Activated T-helper 1 cell treated with anti-CD3 and anti-CD28 coated beads, Interleukin-12 subunit alpha, Interleukin-12 subunit beta, Interleukin-2, Interleukin-4 antibody, amounts not matched to agents 30 ng/mL and 10 ng/mL and 1 ng/mL, durations not matched to agents 14 hours and 24 hours and 36 hours (primary cell): ENCODE measurements at places on chromosomes 3 and 15. TPM values are rescaled to one million over a fixed set of nuclear protein-coding genes. Genes with fewer than 3 reads are reported as not detected.

DNA sequence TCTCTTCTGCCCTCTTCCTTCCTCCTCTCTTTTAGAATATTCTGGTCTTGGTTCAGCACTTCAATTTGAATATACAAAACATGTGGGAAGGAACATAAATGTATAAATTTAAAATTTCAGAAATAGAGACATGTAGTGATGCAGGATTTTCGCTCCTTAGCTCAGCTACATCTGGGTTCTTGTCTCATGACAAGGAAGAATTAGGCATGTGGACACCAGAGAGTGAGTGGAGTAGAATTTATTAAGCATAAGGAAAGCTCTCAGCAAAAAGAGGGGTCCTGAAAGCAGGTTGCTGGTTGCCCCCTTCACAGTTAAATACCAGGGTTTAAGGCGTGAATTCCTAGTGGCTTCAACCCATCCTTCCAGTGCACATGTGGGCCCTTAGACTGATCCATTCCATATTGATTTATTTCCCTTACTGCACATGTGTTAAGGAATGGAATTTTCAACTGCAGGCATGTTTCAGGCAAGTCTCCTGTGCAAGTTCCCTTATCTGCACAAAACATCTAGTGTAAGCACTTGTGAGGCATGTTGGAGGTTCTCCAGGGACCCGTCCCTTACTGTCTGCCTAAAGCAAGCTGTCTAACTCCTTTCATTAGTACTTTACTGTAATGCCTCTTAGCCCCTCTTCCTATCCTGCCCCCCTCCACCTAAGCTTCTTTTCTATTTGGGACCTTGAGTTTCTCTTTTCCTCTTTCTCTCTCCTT, 133.2 kb upstream of the STRIT1 start:
- H3K4me3 ChIP-seq = no peak overlapping the region
- no peak overlapping the region for H3K27ac ChIP-seq
- H3K27me3 ChIP-seq = no peaks in the 10 kb centered on the region
- H3K4me1 ChIP-seq = no peaks in the 10 kb centered on the region

- no peak for DNase-seq
- no peak overlapping the region for H3K4me3 ChIP-seq
- peak overlapping the region; percentile 3 for H3K27ac ChIP-seq
- no peaks in the 10 kb centered on the region for H3K27me3 ChIP-seq
- peaks cover 67% of the 10 kb centered on the region for H3K36me3 ChIP-seq
- H3K4me1 ChIP-seq = peaks cover 92% of the 10 kb centered on the region
Measured at GRCh38 chr15:38545179-38545578, 19.4 kb downstream of the RASGRP1 start.

The MME gene
- not detected in 2 replicates for total RNA-seq

DNA sequence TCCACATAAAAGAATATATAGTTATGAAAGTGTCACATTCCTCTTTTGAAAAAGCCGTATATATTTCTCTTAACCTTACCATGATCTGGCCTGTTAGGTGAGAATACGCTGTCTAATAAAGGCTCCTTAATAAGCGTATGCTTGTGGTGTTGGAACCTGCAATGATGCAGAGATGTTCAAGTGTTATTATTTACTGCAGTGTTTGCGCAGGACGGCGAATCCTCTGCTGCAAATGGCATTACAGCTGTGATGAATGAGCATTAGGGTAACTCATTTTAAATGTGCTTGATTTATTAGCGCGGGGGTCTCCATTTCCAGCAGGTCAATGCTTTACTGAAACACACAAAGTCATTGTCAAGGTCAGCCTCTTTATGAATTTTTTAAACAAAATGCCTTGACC, 94.6 kb downstream of the CDIN1 start:
- no peak for DNase-seq
- H3K4me3 ChIP-seq = no peak overlapping the region
- no peaks in the 10 kb centered on the region for H3K27me3 ChIP-seq
- H3K27ac ChIP-seq = no peak overlapping the region

The CLSTN2 gene
- not detected in 2 replicates for total RNA-seq

DNA sequence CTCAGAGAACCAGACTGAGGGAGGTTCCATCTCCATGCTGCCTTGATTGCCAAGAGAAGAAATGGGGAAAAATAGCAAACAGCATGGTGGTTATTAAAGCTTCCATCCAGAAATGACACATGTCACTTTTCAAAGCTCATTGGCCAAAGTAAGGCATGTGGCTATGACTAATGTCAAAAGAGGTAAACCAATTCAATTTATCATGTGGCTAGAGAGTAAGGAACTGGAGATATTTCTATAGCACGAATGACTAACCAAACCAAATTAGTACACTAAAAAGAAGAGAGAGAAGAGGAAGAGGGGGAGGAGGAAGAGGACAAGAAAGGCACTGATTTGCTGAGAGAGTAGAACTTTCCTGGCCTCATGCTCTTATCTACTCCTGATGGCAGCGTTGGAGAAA, 115.2 kb upstream of the SLC6A11 start:
- H3K27ac ChIP-seq = no peak overlapping the region
- H3K4me1 ChIP-seq = no peaks in the 10 kb centered on the region
- H3K36me3 ChIP-seq = no peaks in the 10 kb centered on the region
- H3K4me3 ChIP-seq = no peak overlapping the region
- peaks cover 23% of the 10 kb centered on the region for H3K27me3 ChIP-seq

DNA sequence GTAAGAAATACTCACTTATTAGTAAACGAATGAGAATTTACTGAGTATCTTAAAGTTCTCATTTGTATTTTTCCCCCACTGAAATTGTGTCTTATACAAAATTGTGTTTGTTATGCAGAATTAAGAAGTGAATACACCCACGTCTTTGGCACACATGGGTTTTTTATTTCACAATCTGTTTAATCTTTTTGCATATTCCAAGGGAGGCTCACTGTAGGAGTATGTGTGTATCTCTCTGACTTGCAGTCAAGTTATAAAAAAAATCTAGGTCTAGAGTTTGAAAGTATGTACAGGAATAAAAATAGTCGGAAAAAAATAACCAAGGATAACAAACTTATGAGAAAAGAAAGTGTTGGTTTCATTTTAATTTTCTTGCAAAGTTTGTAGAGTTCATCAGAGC, 255.2 kb downstream of the PDCD6IP start:
- H3K27me3 ChIP-seq = peaks cover 2% of the 10 kb centered on the region
- H3K36me3 ChIP-seq = no peaks in the 10 kb centered on the region
- no peak overlapping the region for H3K27ac ChIP-seq
- no peak overlapping the region for H3K4me3 ChIP-seq
- DNase-seq = no peak

- H3K4me1 ChIP-seq = no peaks in the 10 kb centered on the region
- H3K36me3 ChIP-seq = peaks cover 11% of the 10 kb centered on the region
- peaks cover 4% of the 10 kb centered on the region for H3K27me3 ChIP-seq
- no peak for DNase-seq
- H3K27ac ChIP-seq = no peak overlapping the region
- H3K4me3 ChIP-seq = no peak overlapping the region
Measured at GRCh38 chr3:114213292-114213626, 24.1 kb downstream of the ZNF80 start.

- peaks cover 1% of the 10 kb centered on the region for H3K36me3 ChIP-seq
- no peak for DNase-seq
- H3K27me3 ChIP-seq = no peaks in the 10 kb centered on the region
- peaks cover 72% of the 10 kb centered on the region for H3K4me1 ChIP-seq
Measured at GRCh38 chr3:196634224-196634623, 5.3 kb upstream of the NRROS start.

- H3K4me3 ChIP-seq = no peak overlapping the region
- H3K4me1 ChIP-seq = no peaks in the 10 kb centered on the region
- DNase-seq = no peak
- no peak overlapping the region for H3K27ac ChIP-seq
- H3K36me3 ChIP-seq = no peaks in the 10 kb centered on the region
- H3K27me3 ChIP-seq = no peaks in the 10 kb centered on the region
Measured at GRCh38 chr3:26683902-26684301, 61.3 kb downstream of the LRRC3B start.
